Suprapubic skin (tissue), 4 donors: ENCODE measurements at places on chromosomes 1 and 21.

DNA sequence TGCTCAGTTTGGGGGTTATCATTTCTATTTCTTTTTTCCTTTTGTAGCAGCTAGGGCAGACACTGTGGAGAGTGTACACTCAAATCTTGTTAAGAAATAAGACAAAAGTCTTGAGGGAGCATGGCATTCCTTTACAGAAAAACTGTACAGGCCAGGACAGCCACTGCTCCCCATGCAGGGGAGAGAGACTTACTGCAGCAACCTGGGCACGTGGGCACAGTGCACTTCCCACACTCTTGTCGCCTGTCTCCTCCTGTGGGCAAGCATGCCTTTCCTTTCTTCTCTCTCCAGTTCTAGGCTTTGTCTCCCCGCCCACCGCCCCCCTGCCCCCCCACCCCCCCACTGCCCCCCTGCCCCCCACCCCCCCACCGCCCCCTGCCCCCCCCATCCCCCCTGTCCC is 51.9 kb downstream of the PHC2 start:
- no peak for DNase-seq

DNA sequence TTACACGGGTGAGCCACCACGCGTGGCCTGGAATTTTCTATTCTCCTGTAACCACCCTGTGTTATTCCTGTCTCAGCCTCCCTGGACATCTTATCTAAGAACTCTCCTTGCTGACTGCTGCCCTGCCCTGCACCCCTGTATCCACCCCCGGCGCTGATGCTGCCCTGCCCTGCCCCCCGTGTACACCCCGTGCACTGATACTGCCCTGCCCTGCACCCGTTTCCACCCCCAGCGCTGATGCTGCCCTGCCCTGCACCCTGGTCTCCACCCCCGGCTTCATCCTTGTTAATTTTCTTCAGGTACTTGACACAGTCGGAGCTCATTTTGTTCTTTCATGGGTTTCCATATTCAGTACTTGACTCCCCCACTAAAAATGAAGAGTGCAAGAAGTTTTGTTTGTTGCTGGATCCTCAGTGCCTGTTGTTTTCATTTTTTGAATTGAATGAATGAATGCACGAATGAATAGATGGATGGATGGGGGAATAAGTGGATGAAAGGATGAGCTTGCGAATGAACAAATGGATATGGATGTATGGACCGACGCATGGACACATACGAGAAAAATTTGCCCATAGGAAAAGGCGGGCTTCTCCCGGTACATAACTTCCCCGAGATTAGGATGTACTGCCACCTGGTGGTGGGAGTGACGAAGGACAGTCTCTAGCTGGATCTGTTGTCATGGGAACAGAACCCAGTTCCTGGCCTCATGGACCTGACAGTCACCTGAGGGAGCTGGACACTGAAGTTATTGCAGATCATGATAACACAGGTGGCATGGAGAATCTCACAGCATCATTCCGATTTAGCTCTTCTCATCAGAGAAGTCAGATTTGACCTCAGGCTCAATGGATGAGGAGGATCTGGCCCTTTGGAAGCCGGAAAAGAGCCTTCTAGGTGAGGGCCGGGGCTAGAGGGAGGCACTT is 14.9 kb downstream of the AADACL4 start:
- DNase-seq: peak; percentile 82

DNA sequence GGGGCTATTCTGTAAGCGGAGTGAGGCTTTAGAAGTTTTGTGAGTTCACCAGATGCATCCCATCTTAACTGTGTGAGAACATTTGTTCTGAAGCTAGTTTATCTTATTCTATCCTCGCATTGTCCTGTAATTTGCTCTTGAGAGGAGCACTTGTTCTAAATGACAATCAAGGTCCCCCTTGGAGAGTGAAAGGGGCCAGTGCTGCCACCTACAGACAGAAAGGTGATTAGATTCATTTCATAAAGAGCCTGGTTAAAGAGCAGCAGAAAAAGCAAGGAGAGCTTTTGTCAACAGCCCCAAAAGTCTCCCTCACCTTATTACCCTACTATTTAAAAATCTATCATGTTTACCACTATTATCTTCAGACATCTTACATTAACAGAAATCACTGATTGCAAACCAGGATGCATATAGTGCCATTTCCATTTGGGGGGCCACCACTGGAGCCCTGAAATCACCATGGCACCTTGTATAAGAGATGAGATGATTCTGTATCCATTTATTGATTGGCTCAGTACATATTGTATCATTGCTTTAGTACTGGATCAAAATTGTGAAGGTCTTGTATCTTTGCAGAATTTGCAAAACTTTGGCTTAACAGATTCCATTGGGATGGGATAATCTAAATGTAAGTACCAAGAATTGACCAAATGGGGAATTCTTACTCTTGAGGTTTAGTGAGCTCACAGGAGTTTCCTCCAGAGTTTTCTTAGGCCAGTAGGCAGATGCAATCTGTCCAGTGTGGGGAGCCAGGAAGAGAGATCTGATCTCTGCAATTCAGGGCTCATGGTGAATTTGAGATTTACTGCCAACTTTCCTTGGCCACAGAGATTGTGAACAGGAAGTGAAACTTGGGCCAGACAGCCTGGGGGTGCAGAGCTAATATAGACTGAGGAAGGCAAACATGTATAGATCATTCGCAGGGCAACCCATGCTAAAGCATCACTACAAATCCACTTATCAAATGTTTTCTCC is 64.3 kb upstream of the TRABD2B start:
- no peak for DNase-seq

DNA sequence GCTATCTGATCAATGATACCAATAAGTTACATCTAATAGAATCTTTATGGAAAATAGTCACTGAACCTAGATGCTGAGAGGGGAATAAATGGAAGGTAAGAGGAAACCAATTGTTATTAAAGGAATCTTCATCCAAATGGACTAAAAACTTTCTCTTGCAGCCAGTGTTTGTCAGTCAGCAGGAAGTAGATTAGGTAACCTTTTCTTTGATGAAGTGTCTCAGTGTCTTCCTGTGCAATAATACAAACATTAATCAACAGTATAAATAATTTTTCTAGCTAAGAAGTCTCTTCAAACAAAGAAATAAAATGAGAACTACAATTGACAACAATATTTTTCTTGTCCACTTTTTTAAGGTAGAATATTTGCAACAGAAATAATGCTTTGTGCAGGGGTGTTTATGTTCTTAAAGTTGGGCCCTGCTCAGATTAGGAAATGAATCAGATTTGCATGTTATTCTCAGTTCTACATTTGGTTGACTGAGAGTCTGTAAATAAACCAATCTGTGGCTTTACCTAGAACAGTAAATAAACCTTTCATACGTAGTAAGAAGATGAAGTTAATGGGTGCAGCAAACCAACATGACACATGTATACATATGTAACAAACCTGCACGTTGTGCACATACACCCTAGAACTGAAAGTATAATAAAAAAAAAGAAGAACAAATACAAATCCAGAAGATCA is 391.4 kb downstream of the MRPL39 start:
- no peak for DNase-seq

- no peak for DNase-seq
Observed at GRCh38 chr1:89953929-89954328, 41.0 kb upstream of the ZNF326 start.

DNA sequence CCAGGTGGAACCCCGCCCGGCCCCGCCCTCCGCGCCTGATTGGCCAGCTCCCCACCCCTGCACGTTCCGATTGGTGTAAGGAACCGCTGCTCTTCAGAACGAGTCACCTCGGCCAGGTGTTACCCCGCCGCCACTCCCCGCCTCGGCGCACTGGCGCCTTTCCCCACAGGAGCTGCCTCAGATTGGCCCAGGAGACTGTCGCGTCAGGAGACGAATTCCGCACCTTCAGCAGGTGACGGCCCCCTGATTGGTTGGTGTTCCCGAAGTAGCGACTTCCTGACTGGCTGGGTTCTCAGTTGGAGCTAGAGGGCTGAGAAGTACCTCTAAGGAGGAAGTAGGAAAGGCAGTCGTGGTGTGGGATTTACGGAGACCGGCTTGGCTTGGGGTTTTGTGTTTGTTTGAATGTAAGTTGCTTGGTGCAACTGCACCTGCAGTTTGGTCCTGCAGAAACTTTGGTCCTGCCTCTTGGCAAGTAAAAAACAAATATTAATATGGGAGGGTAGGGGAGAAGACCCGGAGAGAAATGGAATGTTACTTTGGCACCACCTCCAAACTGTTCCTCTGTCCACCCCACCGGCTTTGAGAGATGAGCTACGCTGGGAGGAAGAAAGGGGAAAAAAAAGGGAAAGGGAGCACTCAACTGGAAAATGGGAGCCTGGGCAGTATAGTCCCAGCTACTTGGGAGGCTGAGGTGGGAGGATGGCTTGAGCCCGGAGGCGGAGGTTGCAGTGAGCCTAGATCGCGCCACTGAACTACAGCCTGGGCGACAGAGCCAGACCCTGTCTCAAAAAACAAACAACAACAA is 415 bp upstream of the F11R start:
- DNase-seq: peak; percentile 91

- DNase-seq: no peak
Observed at GRCh38 chr1:179984942-179985341, 30.3 kb downstream of the CEP350 start.

DNA sequence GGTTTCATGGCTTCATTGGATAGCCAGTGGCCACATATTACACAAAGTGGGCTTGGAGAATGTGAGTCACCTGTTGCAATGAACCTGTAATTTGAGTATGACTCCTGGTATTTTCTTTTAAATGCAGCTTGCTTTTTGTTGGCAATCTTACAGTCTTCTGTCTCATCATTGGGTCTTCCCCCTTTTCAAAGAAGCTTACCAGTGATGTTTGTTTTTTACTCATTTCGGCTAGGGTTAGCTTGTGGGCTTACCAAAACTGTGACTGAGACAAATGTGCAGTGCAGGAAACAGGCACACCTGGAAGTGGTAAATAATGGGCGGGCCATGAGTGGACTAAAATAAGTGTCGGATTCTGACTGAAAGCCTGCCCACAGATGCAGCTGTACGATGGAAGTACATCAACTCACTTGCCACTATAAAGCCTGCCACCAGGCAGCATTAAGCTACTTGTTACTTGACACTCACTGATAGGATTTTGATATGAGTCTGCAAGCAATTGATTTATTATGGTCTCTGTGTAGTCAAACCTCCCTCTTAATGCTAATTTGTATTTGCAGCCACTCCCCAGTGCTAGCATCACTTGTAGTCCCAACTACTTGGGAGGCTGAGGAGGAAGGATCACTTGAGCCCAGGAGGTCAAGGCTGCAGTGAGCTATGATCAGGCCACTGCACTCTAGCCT is 4.2 kb downstream of the HHAT start:
- no peak for DNase-seq

DNA sequence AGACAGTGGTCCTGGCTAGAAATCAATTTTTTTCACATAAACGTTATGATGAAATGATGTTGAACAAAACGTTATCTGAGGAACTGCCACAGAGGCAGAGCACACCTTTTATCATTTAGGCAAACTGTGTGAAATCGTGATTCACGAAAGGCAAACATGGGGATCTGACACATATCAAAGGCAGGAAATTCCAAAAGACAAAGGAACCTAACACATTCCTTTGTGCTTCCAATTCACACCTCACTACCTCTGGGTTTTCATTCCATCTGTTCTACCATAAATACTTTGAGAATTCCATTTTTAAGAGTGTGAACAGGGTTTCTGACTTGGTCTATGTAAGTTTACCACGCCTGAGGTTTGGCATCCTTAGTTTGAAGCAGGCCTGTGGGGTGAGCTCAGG is 119.5 kb upstream of the KRTAP19-8 start:
- DNase-seq: no peak
